ENCODE measurements at places on chromosomes 12 and 14.

DNA sequence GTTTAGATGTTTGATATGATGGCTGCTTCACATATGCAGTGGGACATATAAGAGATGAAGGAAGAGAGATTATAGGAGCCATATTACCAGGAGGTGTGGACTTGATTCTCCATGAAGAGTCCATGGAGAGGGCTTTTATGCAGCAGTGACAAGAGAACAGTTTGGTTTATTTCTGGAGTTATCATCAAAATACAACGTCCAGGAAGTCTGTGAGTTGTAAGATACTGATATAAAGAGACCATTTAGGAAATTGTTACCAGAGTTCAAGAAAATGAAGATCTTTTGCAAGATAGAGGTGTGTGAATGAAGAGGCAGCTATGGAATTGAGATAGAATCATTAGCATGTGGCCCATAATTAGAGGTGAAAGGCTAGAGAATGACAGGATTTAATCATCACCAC, 431.7 kb downstream of the NPAS3 start:
- no peak for DNase-seq

GRCh38 chr12:111807232-111807631, 34.8 kb upstream of the MAPKAPK5 start:
- DNase-seq, result no peak

DNA sequence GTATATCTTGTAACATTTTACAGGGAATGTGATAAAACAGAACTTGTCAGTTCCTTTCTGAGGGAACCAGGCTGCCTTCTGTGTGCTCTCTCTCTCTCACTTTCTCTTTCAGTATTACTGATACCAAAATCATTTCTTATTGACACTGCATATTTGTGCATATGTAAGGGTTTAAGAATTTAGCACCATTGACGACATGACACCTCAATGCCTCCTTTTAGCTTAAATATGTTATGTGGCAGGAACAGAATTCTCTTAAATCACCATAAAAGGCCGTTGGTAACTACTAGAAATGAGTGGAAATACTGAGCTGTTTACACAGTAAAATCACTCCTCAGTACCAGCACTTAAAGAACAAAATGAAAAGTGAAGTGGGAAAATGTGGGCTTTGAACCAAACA, 457.7 kb upstream of the SYT1 start:
- no peak for DNase-seq

DNA sequence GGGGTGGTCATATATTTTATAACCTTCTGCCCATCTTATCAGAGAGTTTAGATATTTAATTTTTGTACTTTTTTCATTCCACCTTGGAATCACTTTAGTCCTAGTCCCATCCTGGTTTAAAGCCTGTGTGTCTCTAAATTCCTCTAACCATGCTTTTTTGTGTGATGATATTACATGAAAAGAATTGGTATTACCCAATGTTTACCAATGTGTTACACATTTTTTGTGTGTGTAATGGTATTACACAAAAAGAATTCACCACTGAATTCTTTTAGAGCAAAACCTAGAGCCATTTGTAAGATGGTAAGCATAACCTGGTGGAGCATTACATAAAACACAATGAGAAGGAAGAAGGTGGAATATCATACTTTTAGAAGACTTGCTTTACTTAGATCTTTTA, 77.5 kb downstream of the FAR2 start:
- no peak for DNase-seq

GRCh38 chr14:22885975-22886374, 3.0 kb downstream of the REM2 start:
- no peak for DNase-seq

- DNase-seq, result no peak
Measured at GRCh38 chr14:37090026-37090425, 82.4 kb downstream of the SLC25A21 start.

DNA sequence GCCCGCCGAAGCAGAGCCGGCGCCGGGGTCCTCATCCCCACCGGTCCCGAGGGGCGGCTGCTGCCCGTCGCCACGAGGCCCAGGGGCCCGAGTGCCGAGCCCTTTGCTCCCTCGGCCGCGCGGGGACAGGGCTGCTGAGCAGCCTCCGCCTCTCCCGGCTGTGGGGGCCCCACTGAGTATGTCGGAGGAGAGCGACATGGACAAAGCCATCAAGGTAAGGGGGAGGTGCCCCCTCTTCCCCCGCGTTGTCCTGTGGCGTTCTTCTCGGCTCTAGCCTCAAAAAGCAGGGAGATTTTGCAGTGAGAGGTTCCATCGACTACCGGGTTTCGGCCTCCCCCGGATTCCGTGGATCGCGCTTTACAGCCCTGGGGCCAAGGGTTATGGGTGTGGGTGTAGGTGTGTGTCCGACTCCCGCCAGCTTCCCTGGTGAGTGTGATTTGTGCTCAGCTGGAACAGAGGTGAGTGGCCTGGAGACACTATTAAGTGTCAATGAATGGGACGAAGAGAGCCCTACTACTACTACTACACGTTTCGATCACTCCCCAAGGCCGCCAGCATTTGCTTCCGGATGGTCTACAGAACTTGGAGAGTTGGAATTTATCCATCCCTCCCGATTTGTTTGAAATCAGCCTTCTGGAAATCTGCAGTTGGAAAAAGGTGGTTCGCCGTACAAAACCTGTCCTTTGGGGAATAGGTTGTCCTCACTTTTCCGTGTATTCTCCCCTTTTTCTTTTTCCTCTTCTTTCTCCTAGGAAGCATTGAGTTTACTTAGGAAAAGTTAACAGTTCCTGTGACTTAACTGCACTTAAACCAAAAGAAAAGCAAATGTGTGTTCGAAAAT, 748 bp downstream of the MAPKAPK5 start:
- no peak for DNase-seq

- DNase-seq, result no peak
Measured at GRCh38 chr12:121503395-121503794, 77.4 kb downstream of the KDM2B start.

DNA sequence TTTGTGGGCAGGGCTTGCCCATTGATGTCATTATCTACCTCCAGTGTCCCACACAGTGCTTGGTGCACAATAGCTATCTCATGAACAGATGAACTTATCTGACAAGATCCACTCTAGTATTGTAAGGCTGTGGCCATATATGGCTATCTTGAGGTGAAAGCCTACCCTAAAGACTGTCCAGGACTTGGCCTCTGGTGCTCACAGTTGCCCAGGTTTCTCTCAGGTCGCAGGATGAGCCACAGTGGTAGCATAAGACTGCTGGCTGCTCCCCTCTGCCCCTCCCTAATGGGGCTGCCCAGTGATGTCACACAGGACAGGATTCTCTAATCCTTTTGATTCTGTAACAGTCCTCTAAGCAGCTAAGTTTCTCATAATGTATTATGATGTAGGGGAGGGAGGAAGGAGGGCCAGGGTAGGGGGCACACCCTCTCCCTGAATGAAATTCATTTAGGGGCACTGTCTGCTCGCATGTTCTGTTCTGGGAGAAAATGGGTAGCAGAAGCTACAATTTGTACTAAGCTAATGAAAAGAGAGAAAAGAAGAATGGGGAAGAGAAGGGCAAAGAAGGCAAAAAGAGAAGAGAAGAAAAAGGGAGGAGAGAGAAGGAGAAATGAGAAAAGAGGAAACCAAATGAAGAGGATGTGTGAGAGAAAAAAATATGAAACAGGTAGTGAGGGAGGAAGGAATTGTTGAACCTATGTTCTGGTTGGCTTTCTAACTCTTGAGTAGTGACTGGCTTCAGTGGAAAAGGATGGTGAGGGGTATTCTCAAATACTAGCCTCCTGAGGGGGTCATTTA, 3.4 kb upstream of the PPM1A start:
- DNase-seq, result no peak

DNA sequence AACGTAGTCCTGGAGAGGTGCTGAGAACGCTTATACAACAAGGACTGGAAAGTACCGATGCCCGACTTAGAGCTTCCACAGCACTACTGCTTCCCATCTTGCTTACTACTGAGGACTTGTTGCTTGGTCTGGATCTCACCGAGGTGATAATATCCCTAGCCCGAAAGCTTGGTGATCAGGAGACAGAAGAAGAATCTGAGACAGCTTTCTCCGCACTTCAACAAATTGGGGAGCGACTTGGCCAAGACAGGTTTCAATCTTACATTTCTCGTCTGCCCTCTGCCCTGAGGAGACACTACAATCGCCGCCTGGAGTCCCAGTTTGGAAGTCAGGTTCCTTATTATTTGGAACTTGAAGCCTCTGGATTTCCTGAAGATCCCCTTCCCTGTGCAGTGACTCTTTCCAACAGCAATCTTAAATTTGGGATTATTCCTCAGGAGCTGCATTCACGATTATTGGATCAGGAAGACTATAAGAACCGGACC, 1.1 kb downstream of the TOGARAM1 start:
- no peak for DNase-seq

GRCh38 chr12:128069359-128069997, 197.5 kb upstream of the TMEM132C start:
- peak; percentile 41 for DNase-seq

GRCh38 chr12:50720501-50720900, 43.4 kb upstream of the ATF1 start:
- no peak for DNase-seq

- no peak for DNase-seq
Measured at GRCh38 chr12:4202487-4202886, 71.1 kb upstream of the CCND2 start.

DNA sequence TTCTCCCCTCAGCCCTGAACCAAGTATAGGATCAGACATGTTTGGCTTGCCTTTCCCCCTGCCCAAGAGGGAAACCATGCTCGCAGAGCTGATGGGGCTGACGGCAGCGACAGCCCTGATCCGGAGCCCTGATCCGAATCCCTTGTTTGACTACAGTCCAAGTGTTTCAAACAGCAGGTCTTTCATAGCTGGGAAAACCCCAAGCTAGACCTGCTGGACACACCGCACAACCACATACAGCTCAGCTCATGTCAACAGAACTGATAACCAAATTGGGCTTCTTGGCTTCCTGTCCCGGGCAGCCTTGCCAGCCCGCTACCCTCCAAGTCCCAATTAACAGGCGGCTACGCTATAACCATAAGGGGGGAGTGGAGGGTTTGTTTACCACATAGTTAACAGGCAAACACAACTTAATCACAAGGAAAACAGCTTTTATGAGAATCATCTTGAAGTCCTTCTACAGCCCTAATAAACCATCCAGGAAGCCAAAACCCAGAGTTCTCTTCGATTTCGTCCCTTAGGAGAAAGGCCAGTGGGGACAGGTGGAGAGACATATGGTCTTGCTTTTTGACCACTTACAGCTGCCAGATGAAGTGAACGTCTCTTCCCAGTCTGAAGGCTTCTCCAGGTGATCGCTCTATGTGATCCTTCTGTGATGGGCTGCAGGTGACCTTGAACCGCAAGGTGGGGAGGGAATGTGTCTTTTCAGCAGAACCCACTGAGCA, 64.5 kb upstream of the MANSC4 start:
- no peak for DNase-seq
